CD4-positive, alpha-beta T cell treated with Interferon gamma for 1 hour (primary cell): ENCODE measurements at places on chromosomes 13 and 19.

GRCh38 chr19:10861103-10861651 is 10.2 kb upstream of the CARM1 start:
- DNase-seq = peak; percentile 51

GRCh38 chr19:35090506-35091214 is 25.0 kb upstream of the FXYD3 start:
- peak; percentile 28 for DNase-seq

DNA sequence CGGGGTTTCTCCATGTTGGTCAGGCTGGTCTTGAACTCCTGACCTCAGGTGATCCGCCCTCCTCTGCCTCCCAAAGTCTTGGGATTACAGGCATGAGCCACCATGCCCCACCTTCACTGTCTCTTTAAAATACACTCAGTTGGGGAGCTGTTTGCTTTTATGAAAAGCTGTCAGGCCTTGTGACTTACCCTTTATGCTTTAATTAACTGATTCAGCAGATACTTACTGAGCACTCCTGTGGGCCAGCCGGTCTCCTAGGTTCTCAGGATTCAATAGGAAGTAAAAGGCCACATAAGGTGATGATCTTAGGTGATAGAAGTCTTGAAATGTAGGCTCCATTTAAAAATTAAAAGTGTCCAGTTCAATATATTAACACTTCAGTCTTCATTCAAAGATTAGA is 7.5 kb downstream of the UBAC2 start:
- DNase-seq = no peak

- DNase-seq = no peak
Observed at GRCh38 chr13:52896827-52897659, 48.6 kb upstream of the PCDH8 start.

DNA sequence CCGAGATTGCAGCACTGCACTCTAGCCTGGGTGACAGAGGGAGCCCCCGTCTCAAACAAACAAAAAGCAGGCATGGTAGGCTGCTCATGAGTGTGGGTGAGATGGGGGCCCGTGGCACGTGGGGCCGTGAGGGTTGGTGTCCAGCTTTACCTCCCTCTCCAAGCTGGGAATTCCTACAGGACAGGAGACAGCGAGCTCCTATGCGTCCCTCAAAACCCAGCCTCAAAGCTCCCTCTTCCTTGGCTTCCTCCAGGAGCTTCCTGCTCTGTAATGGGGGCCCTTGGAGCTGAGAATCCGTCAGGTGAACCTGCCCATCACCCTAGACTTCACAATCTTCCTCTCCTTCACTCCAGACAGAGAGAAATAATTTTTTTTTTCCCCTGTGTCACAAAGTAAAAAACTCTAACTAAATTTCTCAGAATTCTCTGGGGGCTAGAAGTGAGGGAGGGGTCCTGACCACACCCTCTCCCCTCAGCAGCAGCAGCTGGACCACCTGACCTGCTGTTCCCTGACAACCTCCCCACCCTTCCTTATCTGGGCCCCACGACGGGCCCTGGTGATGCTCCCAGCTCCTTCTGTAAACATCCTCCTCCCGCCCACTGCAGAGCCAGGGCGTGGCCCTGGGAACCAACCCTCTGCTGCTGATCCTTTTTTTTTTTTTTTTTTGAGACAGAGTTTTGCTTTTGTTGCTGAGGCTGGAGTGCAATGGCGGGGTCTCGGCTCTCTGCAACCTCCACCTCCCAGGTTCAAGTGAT is 22.1 kb upstream of the WDR18 start:
- no peak for DNase-seq

DNA sequence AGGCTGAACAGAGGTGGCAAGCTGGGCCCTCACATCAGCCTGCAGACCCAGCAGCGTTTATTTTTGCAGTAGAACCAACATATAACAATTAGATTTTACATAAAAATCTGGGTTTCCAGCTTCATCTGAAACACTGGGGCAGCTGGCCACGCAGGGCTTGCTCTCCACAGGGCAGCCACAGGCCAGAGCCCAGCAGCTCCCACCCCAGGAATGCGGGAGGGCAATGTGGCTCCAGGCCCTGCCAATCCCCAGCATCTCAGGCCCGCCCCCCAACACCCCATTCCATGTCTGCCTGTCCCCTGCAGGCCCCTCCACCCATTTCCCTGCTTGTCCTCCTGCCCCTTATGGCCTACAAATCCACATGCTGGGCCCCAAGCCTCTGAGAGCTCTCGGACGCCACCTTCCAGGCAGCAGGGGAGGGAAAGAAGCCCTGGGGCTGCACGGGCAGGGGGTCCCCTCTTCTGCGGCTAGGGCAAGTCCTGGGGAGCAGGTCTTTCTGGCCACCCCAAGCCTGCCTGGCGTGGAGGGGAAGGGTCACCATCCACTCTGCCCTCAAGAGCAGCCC is 15.0 kb upstream of the VSTM2B start:
- DNase-seq = no peak
